ENCODE measurements at places on chromosomes 1 and 21. TPM values are rescaled to one million over a fixed set of nuclear protein-coding genes. Genes with fewer than 3 reads are reported as not detected.

- H3K27me3 ChIP-seq: no peaks in the 10 kb centered on the region
- H3K4me3 ChIP-seq: peak overlapping the region; percentile 95
- no peaks in the 10 kb centered on the region for H3K36me3 ChIP-seq
- peak overlapping the region; percentile 93 for H3K27ac ChIP-seq
- DNase-seq: no peak
- peaks cover 66% of the 10 kb centered on the region for H3K4me1 ChIP-seq
Measured at GRCh38 chr1:42957880-42958487, 684 bp downstream of the SLC2A1 start.

DNA sequence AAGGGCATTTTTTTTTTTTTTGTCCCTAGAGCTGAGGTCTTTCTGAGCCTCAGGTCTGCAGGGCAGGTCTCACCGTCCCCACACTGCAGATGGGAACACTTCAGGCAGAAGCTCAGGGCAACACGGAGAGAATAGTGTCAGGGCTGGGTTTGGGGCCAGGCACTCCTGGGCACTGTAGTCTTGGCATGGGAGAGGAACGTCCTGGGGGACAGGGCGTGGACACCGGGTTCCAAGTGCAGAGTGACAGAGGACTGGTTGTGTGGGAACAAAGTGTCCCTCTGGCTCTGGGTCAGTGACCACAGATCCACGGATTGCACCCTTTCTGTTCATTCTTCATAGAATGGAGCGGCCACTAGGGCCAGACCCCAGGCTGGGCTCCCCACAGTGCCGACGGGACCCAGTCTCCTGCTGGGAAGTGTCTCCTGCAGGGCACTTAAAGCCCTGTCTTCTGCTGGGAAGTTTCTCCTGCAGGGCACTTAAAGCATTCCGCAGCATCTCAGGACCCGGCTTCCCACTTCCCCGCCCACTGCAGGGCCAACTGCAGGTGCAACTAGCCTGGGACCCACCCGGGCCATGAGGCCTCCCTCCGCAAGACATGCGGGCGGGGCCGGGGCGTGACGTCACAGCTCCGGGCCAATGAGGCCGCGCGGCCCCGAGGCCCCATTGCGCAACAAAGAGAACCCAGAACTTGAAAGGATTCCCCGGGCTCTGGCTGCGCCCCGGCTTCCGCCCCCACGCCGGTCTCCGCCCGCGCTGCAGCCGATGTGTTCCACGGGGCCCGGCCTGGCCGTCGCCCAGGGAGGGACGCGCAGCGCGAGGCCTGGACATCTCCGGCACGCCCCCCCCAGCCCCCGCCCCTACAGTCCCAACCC is 1.2 kb downstream of the GPR153 start:
- peaks cover 4% of the 10 kb centered on the region for H3K27me3 ChIP-seq
- peak; percentile 25 for DNase-seq
- no peak overlapping the region for H3K27ac ChIP-seq
- H3K36me3 ChIP-seq: no peaks in the 10 kb centered on the region

- H3K27me3 ChIP-seq: no peaks in the 10 kb centered on the region
- peaks cover 34% of the 10 kb centered on the region for H3K4me1 ChIP-seq
- H3K27ac ChIP-seq: no peak overlapping the region
- no peak for DNase-seq
Measured at GRCh38 chr21:45289655-45290515, 2.2 kb upstream of the POFUT2 start.

GRCh38 chr1:24745711-24746413 is 615 bp downstream of the CLIC4 start:
- H3K4me3 ChIP-seq: peak overlapping the region; percentile 91
- peaks cover 23% of the 10 kb centered on the region for H3K4me1 ChIP-seq
- peak overlapping the region; percentile 98 for H3K27ac ChIP-seq
- H3K27me3 ChIP-seq: no peaks in the 10 kb centered on the region
- no peaks in the 10 kb centered on the region for H3K36me3 ChIP-seq

SPAG17 gene
- not detected for total RNA-seq

SLAMF6 gene
- total RNA-seq: 1.2 TPM
